ENCODE measurements at places on chromosomes 3 and 15. TPM values are rescaled to one million over a fixed set of nuclear protein-coding genes. Genes with fewer than 3 reads are reported as not detected.
A peak's percentile ranks its signal among the peaks of the same experiment; 100 is the strongest.

DNA sequence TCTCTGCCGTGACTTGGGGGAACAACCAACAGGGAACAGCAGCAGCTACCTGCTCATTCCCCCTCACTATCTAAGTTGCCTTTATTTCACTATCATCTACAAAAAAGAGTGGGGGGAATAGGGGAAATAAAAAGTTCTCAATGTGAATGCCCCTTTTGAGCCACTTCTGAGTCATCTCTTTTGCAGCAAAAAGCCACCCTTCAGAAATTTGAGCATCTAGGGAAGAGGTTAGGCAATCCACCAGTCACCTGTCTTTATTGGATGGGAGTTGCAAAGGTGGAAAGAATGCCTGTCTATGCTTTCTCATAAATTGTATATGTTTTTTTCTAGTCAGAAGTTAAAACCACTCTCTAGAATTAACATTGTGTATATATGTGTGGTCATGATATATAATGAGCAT lies 41.1 kb downstream of the GPD1L start:
- DNase-seq = no peak

DNA sequence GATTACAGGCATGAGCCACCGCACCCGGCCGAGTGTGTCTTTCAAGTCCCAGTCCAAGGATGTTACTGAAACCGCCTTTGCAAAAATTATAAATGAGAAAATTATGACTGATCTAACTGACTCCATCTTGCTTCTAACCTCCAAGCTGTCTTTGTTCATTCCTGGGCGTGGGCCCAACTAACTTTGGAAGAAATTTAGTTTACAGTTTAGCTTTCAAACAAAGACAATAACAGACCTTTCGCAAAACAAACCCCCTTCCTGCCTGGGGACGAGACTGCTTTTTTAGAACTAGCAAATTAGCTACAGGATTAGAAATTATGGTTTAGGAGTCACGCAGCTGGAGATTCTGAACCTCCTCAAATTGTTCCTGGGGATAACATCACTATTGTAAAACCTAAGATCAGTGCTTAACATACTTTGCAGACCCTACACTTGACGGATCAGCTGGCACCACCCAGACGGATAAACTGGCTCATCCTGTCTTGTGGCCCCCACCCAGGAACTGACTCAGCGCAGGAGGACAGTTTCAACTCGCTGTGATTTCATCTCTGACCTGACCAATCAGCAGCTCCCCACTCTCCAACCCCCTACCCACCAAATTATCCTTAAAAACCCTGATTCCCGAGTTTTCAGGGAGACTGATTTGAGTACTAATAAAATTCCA lies 23.8 kb downstream of the NANOGP8 start:
- no peak for DNase-seq

Gene GREM1
- polyA plus RNA-seq = 39.6 TPM

GRCh38 chr15:90306560-90306959 lies 41.1 kb downstream of the NGRN start:
- no peak for DNase-seq

DNA sequence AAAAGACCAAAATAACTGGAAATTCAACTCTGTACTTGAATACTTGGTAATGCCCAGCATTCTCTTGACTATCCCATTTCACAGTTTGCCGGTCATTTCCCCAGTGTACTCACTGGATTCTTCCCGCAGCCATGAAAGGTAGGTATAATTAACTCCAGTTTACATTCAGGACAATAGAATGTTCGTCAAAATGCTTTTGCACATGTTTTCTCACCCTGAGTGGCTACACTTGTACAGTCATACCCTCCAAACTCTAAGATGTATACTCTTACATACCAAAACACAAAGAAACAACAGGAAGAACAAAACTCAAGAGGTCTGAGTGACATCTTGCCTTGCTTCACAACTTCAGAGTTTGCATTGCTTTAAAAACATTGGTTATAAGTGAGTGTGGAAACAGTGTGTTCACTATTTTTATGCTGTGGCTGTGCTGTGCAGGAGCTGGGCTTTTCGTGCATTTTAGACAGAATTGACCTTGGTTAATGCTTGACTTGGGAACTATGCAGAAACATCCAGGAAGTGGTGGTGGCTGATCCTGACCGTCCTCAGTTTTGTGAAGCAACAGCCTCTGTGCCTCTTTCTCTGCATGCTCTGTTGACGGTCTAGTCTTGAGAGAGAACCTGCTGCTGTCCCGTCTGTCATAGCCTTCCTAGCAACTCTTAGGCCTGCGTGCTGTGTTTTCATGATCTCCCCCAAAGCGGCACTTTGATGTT lies 90.5 kb downstream of the IGF1R start:
- no peak for DNase-seq

Gene KLHL40
- 0.01 TPM for polyA plus RNA-seq

Gene CCR8
- not detected for polyA plus RNA-seq

GRCh38 chr3:159528251-159528895 lies 460.3 kb upstream of the IL12A start:
- DNase-seq = no peak

GRCh38 chr15:46660096-46660842 lies 1025.4 kb downstream of the SQOR start:
- no peak for DNase-seq

Gene CYP8B1
- 0.01 TPM for polyA plus RNA-seq

Gene SKOR1
- polyA plus RNA-seq = 0.45 TPM

Gene RHCG
- 2.2 TPM for polyA plus RNA-seq

DNA sequence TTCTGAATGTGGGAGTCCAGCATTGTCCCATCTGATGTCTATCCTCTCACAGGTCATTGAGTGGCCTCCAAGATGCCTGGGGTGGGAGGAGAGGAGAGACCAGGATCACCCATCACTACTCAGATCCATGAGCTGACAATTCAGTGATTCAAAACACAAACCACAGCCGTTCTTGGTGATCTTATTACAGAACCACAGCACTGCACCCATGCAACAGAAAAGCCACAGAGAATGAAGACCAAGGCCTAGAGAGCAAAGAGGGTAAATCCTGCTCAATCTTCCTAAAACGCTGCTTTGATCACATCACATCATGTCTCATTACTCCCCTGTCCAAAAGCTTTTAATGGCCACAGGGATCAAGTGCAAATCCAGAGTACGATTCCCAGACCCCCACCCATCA lies 23.5 kb downstream of the ANP32A start:
- DNase-seq = no peak

DNA sequence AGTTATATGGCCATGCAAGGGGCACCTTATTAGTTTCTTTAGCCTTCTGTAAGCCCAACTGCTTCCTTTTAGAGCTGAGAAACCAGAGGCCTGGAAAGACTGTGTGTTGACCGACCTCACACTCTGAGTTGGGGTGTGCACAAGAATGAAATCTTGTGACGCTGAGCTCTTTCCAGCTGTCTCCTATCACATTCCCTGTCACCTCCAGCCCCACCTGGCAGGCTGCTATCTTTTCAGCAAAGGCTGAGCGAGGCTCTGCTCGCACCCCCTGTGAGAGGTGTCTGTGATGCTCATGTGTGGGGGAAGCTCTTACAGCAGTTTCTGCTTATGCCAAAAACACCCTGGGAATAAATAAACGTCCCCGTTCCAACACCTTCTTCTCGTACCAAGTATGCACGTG lies 27.0 kb upstream of the LPP start:
- peak; percentile 37 for DNase-seq
